MCF 10A (cell line): ENCODE measurements at places on chromosomes 6 and 20. TPM values are rescaled to one million over a fixed set of nuclear protein-coding genes. Genes with fewer than 3 reads are reported as not detected.

The PARD6B gene
- 5.3 and 5.8 TPM in 2 replicates for total RNA-seq

The HTR1E gene
- not detected in 2 replicates for total RNA-seq

GRCh38 chr20:32539817-32540675 lies 45.1 kb downstream of the NOL4L start:
- DNase-seq: no peak

DNA sequence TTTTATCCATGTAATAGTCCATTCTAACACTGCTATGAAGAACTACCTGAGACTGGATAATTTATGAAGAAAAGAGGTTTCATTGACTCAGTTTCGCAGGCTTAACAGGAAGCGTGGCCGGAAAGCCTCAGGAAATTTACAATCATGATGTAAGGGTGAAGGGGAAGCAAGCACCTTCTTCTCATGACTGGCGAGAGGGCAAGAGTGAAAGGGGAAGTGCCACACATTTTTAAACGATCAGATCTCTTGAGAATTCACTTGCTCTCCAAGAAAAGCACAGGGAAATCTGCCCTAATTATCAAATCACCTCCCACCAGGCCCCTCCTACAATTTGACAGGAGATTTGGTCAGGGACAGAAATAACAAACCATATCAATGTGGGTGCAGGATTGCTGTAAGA lies 859.7 kb downstream of the EPHA7 start:
- DNase-seq: no peak

The UBE2C gene
- 98.4 and 107 TPM in 2 replicates for total RNA-seq

The CD24 gene
- 7.2 and 10.4 TPM in 2 replicates for total RNA-seq

The PSORS1C1 gene
- 7.7 and 11.7 TPM in 2 replicates for total RNA-seq

The SCUBE3 gene
- not detected in 2 replicates for total RNA-seq

DNA sequence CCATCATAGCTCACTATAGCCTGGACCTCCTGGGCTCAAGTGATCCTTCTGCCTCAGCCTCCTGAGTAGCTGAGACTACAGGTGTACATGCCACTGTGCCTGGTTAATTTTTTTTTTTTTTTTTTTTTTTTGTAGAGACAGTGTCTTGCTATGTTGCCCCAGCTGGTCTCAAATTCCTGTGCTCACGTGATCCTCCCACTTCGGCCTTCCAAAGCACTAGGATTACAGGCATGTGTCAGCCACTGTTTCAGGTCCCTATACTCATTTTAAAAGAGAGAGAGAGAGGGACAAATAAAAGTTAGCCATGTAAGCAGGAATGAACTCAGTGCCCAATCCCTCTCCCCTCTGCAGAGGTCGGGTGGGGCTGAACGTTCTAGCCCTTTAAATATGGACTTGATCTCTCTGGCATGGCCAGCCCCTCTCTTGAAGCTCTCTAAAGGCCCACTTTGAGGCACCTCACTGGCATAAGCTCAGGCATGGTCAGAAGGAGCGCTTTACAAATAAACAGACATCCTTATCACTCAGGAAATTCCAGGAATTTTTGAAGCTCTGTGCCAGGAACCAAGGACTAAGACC lies 9.0 kb upstream of the SERPINB1 start:
- DNase-seq: no peak

The CLIC1 gene
- total RNA-seq: 511 and 632 TPM in 2 replicates

The GPX5 gene
- not detected in 2 replicates for total RNA-seq

The LPA gene
- not detected in 2 replicates for total RNA-seq

DNA sequence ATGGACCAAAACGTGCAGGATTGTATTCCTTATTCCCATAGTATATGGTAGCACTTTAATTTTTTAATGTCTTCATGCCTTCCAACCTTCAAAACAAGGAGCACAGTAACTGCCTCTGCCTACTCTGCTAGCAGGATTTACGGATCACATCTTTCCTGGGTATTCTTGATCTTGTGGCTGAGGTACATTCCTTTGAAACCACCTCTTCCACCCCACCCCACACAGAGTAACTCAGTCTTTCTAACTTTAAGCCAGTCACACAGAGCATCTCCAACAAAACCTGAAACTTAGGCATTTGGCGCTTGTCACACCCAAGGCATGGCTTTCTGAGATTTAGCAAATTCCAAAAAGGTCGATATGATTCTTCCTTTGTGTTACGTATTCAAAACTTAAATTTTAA lies 2.3 kb upstream of the ID4 start:
- DNase-seq: no peak
